ENCODE measurements at places on chromosomes 12 and 14. TPM values are rescaled to one million over a fixed set of nuclear protein-coding genes. Genes with fewer than 3 reads are reported as not detected.
A peak's percentile ranks its signal among the peaks of the same experiment; 100 is the strongest.

GRCh38 chr14:60654334-60654821 is 5.1 kb upstream of the SIX1 start:
- no peak for DNase-seq

DNA sequence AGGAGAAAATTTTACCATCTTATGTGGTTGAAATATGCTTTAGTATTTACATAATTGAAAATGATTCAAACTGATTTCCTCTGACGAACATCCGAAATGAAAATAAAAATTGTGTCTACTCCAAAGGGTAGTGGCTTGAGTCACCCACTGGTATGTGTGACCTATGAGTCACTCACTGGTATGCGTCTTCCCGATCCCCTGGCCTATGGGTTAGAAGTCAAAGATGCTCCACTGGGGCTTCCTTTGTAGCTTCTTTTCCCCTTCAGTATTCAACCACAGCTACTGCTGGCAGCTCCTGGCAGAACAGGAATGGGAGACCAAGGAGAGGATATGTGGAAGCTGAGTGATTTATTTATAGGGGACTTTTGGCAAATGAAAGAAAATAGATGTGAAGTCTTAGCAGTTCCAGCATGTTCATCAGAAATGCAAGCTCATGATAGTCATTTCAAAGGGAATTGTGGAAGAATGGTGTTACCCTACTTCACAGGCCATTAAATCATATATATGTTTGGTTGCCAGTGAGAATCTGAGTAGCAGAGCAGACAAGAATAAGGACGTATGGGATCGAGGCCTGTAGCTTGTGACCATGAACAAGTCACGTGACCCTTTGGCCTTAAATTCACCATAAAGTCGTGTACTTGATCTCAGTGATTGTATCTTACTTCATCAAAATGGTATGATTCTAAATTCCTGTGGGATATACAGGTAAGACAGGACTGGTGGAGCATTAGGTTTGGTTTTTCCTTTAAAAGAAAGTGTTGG is 108.3 kb downstream of the CRADD start:
- peak; percentile 77 for DNase-seq

- peak; percentile 88 for DNase-seq
Measured at GRCh38 chr14:61472801-61473376, 151.5 kb downstream of the PRKCH start.

- no peak for DNase-seq
Measured at GRCh38 chr14:26925876-26926584, 328.2 kb upstream of the NOVA1 start.

DNA sequence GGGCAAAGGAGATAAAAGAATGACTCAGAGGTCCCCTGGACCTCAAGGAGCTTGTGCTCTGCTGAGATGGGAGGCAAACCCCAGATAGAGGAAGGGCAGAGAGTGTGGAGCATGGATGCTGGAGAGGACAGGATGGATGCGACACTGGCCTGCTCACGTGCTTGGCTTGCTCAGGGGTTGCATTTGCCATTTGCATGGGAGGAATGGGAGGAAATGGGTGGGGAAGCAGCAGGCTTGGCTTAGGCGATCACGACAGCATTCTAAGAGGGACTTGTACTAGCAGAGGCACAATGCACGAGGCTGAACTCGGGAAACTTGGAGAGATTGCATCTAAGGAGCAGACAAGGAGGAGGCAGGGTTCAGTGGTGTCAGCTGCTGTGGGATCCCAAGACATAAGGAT is 19.8 kb downstream of the CD9 start:
- DNase-seq: no peak

GRCh38 chr12:56304872-56305590 is 4.9 kb upstream of the CS start:
- no peak for DNase-seq

DNA sequence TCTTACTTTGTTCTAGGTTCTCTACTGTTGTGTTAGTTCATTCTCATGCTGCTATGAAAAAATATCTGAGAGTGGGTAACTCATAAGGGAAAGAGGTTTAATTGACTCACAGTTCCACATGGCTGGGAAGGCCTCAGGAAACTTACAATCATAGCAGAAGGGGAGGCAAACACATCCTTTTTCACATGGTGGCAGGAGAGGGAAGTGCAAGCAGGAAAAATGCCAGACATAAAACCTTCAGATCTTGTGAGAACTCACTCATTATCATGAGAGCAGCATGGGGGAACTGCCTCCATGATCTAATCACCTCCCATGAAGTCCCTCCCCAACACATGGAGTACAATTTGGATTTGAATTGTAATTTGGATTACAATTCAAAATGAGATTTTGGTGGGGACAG is 69.6 kb downstream of the MGST1 start:
- DNase-seq: no peak

DNA sequence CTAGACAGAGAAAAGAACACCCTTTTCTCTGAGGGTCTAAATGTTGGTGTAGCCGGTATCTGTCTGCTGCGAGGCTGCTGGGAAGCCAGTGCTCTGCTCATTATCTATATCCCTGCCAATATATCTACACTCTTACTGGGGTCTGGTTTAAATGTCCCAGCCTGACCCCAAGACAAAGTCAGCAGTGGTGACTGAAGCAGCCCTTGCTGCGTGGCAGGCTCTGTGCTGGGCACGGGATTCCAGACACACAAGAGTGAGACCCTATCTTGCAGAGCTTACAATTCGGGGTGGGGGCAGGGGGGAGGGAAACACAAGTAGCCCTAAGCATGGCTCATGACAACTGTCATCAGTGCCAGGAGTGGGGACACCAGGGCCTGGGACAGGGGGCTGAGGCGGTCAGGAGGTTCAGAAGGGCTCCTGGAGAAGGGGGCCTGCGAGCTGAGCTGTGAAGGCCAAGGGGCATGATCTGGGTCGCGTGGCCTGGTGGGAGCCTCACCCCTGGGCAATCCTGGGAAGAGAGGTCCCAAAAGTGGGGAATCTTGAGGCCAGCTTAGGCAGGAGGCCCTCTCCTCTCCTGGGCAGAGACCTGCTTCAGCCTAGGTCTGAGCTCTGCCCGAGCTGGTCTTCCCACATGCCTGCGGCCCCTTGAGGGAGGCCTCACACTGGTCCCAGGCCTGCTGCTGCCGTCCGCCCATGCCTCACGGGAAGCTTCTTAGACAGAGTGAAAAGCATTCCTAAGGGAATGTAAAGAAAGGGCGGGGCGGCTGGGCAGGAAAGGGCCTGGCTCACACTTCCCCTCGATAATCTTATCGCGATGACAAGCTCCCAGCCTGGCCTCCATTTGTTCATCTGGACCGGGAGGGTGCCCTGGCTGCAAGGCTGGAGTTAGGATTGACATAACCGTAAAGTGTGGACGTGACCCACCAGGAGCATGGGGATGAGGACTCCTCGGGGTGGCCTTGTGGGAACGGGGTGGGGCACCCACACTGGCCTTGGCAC is 7.3 kb upstream of the RCOR1 start:
- DNase-seq: no peak

- DNase-seq: no peak
Measured at GRCh38 chr12:100472325-100472724, 1.3 kb upstream of the NR1H4 start.

DNA sequence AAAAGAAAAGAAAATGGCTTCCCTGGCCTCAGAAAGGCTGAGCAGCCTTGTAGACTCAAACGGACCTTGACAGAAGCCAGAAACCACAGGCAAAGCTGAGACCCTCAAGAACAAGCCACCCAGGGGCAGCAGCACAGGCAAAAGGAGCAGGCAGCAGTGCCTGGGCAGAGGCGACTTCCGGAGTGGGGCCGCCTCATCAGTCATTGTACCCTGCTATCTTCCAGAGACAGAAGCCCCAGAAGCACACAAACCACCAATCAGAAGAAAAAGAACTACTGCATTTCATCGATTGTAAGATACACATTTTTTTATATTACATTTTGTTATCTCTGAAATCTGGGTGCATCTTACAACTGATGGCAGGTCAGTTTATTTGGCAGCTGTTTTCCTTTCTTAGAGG is 58.2 kb upstream of the ZFP36L1 start:
- DNase-seq: no peak

GRCh38 chr14:36996133-36996856 is 176.1 kb downstream of the SLC25A21 start:
- DNase-seq: no peak

DNA sequence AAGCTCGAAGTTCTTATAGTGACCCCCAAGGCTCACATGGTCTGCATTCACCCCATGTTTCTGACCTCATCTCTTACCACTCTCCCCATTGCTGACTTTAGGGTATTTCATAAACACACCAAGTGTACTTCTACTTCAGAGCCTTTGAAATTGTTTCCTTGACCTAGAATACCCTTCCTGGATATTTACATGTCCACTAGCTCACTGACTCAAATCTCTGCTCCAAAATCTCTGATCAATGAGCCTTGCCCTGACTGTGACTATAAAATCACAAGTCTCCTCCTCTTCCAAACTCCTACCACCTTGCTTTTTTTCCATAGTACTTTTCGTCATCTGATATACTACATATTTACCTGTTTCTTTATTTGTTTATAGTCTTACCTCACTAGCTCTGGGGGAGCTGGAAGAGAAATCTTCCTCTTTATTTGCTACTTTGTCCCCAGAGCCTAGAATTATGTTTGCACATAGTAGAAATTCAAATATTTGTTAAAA is 105.1 kb downstream of the RMST start:
- no peak for DNase-seq

GRCh38 chr12:12577786-12578185 is 15.1 kb upstream of the DUSP16 start:
- DNase-seq: peak; percentile 10

DNA sequence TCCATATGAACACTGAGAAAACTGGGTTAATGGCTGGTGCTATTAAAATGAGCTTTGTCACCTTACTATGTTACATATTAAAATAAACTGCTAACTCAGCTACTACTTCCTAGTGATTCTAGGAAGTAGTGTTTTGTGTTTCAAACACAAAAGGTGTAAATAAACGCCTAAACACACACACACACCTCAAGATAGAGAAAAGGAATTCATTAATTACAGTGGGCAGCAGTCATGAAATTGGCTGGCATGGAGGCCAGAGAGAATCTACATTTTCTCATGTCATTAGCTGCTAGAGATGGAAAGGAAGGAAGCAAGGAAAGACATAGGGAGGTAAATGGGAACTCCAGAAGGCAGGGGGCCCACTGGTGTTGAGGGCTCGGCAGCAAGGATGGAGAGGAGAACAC is 787 bp upstream of the PRMT5 start:
- DNase-seq: no peak

GRCh38 chr12:104775731-104776231 is 182.3 kb downstream of the SLC41A2 start:
- DNase-seq: no peak

- no peak for DNase-seq
Measured at GRCh38 chr12:90484094-90484493, 470.9 kb downstream of the CCER1 start.

GRCh38 chr12:27554421-27555186 is 30.6 kb downstream of the PPFIBP1 start:
- no peak for DNase-seq

DNA sequence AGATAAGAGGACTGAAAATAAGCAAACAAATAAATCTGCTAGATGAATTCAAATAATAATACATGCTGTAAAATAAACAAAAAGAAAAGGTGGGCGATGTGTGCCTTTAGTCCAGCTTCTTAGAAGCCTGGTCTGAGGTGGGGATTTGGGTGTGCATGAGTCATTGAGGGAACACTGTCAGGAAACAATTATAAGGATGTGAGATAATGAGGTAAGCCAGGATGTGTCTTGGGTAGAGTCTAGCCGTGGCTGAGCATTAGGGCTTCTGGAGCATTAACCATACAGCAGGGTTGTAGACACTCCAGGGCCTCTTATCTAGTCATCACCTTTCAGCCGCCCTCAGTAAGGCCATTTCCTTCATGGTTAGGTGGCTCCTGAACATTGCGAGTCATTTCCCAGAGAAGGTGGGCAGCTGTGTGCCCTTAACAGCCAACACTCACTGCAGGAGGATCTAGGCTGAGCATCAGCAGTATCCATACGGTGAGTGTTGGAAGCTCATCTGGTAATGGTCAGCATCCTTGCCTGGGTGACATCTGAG is 405.6 kb downstream of the GLT1D1 start:
- no peak for DNase-seq

DNA sequence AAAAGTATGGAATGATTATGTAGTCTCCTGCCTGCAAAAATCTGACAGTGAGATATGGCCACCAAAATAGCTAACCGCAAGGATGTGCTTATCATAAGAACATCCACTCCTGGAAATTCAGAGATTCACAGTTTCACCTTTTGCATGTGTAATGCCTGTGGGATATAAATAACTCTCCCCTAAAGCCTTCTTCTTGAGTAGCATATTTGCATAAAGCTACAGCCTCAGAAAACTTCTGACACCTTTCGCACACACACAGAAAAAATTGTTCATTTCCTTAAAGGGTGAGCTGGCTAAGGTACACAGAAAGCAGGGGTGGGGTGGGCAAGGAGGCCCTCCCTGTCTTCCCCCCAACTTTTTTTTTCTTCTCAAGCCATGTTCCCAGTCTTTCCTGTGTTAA is 3.1 kb upstream of the IGF1 start:
- peak; percentile 25 for DNase-seq

GRCh38 chr12:120833849-120834248 is 70.3 kb downstream of the SPPL3 start:
- DNase-seq: no peak

DNA sequence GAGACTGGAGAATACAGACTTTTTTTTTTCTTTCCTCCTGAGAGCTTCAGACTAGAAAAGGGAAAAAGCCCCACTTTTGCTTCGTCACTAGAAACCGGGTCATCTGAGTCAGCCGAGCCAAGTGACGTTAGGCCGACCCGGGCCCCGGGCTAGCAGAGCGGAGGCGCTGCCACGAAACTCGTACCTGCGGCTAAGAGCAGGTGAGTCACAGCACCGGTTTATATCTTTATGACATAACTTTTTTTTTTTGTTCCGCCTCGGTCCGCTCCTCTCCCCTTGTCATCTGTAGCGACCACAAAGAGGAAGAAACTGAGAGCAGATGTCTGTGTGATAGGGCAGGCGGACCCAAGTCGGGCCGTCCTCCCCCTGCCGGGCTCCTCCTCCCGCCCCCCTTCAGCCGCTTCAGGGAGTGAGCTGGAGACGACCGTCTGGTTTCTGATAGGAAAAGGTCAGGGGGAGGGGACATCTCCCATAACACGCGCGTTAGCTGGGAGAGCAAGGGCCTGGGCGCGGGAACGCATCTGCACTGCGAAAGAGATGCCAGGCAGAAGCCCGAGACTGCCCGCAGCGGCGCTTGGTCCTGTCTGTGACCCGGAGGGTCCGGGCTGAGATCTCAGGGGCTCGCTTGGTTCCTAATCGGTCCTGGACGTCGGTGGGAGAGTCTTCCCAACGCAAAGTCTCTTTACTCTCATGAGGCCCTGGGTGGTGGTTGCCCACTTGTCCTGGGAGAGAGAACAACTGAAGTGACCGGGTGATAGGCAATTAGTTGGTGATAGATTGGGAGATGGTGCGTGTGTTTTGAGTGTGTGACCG is 586 bp downstream of the TTC6 start:
- DNase-seq: peak; percentile 86

Gene NPAS3
- not detected for total RNA-seq

Gene OR4N5
- total RNA-seq: not detected

Gene OVCH1
- not detected for total RNA-seq

Gene ZFHX2
- 1.9 TPM for total RNA-seq

Gene MSI1
- 6.6 TPM for total RNA-seq

Gene WNT5B
- total RNA-seq: 0.51 TPM
